Bone marrow (tissue), 2 donors: ENCODE measurements at places on chromosomes 16 and 17.

DNA sequence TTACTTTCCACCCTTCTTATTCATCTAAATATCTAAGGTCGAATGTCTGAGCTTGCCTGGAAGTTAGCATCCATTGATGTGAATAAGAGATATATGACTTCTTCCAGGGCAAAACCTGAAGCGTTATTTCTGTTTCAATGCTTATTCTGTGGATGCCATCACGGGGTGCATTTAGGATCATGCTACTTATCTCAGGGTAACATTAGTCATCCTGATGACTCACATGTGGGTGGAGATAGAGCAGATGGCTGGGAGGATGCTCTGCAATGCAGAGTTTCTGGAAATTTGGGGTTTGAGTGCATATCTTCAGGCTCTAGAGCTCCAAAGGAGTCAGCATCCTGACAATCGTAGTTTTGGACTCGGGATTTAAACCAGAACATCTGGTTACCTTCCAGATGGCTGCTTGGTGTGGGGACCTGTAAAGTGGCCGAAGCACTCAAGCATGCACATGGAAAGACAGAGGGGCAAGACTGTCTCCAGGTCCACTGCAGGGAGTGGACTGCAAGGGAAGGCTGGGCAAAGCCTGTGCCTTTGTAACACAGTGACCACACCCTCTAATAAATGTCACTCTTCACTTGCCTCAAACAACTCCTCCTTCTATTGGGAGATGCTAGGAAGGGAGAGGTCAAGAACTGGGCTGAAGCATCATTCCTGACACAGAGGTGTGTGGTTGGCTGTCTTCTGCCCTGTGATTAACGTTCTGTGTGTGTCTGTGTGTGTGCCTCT lies 175.2 kb upstream of the SALL1 start:
- no peak for DNase-seq

- DNase-seq = no peak
Observed at GRCh38 chr16:64449506-64449905, 672.4 kb downstream of the CDH11 start.

- DNase-seq = peak; percentile 25
Observed at GRCh38 chr16:47644166-47644565, 183.0 kb downstream of the PHKB start.

DNA sequence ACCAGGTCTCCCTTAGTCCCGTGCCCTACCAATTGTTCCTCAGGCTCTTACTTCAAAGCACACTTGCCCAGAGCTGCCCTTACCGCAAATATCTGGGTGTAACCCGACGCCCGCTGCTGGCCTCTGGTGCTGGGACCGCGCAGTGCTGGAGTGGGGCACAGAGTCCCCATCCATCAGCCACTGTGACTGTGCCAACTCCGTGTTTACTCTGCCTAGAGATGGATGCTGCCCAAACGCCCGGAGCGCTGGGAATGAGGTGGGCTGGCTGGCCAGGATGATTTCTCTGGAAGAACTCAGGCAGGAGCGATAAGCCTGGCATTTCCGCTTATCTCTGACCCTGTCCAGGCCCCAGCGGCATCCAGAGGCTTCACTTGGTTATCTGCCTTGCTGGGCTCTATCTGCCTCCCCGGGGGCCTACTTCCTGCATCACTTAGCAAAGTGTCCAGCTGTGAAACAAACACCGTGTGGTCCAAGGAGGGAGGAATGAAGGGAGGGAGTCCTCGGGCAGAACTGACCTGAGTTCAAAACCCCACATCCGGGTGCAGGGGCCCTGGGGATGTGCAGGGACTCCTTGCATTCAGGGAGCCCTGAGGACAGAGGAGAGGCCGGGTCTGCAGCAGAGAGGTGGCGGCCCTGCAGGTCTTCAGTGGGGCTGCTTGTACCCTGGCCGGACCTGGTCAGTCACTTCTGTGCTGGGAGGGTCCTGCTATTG lies 9.4 kb upstream of the MYLK3 start:
- DNase-seq = no peak

GRCh38 chr17:76585649-76586593 lies at the start of gene ST6GALNAC2:
ST6GALNAC2 (minus strand) TSS chr17:76585860; CDS start chr17:76585808, 52 bp downstream.
- peak; percentile 73 for DNase-seq

GRCh38 chr16:56734429-56734828 lies 4.5 kb downstream of the NUP93 start:
- no peak for DNase-seq

DNA sequence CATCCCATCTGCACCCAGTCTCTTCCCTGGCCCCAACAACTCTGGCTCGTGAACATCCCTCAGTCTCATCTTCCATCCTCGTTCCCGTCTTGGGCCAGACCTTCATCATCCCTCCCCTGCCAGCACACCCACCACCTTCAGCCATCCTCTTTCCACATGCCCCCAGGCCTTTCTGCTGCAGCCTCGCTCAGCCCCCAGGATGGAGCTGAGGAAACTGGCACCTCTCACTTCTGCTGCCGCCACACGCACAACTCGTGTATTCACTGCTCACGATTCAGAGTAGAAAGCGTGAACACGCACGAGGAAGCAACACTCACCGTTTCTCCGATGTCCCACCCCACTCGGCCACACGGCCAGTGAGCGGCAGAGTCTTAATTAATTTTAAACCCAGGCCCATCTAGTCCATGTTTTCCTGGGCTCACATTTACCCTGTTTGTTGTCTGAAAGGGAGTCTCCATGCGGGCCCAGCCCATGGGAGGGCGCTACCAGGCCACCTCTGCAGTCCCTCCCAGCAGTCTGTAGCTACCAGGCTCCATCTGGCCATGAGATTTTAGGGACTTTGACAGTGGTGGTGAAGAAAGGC lies 12.5 kb downstream of the C16orf90 start:
- DNase-seq = no peak

- DNase-seq = no peak
Observed at GRCh38 chr16:58042001-58042885, 16.7 kb downstream of the MMP15 start.

DNA sequence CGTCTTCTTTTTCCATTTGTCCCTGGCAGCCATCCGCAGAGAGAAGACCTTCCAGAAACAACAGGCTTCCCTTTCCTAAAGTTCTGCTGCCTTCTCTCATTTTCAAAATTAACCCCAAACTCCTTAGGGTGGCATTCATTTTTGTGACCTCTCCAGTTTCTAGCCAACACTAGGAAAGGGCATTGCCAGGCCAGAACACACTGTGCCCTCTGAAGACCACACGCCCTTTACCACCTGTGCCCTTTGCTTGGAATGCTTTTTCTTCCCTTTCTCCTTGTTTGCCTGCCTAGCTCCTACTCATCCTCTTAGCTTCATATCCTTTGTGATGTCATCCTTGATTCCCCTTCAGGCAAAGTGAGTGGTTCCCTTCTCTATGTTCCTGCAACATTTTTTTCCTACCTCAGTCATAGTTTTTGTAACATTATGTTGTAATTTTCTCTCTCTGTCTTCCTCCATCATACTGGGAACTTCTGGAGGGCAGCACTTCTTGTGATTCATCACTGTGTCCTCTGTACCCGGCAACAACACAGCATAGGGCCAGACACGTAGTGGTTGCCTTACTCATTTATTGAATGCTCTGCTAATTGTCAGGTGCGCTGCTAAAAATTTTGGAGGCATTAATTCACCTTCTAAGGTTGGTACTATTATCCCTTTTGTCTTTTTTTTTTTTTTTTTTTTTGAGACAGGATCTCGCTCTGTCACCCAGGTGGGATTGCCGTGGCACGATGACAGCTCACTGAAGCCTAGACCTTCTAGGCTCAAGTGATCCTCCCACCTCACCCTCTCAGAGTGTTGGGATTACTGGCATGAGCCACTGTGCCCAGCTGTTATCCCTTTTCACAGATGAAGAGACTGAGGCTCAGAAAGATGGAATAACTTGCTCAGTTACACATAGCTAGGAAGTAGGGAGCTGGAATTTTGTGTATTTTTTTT lies 1.0 kb downstream of the KAT8 start:
- no peak for DNase-seq

DNA sequence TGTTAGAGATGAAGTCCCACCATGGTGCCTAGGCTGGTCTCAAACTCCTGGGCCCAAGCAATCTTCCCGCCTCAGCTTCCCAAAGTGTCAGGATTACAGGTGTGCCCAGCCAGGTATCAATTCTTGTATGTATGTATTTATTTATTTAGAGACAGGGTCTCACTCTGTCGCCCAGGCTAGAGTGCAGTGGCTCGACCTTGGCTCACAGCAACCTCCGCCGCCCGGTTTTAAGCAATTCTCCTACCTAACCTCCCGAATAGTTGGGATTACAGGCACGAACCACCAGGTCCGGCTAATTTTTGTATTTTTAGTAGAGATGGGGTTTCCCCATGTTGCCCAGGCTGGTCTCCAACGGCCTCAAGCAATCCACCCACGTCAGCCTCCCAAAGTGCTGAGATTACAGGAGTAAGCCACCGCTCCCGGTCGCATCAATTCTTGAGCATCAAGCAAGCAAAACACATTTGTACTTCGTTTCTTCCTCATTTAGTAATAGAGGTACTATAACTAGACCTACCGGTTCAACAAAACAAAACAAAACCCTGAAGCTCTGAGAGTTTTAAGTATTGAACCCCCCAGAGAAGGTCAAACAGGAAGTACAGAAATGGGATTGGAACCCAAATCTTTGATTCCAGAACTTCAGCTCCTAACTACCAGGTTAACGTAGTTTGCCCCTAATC lies 1.0 kb upstream of the ZNF500 start:
- no peak for DNase-seq

DNA sequence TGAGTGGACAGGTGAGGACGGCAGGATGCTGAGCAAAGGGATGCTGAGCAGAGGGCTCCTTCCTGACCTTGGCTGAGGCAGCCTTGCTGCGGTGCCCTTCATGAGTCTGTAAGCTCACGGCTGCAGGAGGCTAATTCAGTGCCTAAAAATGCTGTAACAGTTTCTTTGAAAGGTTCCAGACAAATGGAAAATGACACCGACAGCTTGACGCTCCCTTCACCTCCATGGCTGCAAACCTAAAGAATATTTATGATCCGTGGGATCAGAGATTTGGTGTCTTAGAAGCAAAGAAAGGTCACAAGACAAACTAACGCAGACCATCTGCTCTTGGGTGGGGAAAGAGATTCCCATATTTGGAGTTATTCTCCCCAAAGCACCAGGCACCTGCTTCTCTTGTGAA lies 28.0 kb downstream of the TOM1L2 start:
- no peak for DNase-seq

GRCh38 chr16:15526731-15527130 lies 92.3 kb downstream of the BMERB1 start:
- no peak for DNase-seq

DNA sequence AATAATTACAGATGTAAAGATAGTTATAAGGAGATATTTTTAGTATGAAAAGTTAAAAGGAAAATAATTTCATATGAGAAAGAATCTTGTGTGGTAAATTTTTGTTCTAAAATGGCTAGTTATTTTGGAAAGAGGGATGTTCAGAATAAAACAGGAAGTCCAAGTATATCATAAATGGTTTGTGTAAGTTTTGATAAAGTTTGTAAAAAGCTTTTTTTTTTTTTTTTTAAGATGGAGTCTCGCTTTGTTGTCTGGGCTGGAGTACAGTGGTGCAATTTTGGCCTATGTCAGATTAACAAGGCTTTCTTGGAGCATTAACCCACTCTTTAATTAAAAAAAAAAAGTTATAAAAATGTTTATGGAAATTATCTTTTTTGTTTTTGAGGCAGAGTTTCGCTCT lies 8.2 kb upstream of the CDK10 start:
- no peak for DNase-seq

DNA sequence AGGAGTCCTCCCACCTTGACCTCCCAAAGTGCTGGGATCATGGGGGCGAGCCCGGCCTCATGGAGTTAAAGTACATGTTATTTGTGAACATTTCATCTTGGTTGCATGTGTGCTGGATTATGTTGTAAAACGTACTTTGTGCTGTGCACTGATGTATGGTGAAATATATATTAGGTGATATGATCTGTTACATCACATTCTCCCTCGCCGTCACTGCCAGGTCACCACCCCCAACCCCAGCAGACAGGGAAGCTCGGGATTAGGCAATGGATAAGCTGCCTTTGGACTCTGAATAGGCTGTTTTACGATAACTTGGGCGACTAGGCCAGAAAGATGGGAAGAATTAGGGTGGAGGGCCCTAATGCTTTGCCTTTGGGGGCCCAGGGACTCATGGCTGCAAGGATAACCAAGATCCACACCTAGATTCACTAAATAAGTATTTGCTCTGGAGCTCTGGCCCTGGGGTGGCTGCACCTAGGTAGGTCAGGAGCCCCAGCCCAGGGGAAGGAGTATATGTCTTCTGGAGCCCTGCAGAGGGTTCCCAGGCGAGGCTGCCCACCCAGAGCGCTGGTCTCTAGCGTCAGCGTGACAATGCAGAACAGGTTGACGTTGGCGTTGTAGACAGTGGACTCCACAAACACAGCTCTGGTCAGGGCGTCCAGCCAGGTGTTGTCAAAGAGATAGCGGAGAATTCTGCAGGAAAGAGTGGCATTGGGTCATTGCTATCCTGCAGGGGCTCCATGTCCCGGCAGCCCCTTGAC lies 27.1 kb upstream of the GCSH start:
- no peak for DNase-seq

DNA sequence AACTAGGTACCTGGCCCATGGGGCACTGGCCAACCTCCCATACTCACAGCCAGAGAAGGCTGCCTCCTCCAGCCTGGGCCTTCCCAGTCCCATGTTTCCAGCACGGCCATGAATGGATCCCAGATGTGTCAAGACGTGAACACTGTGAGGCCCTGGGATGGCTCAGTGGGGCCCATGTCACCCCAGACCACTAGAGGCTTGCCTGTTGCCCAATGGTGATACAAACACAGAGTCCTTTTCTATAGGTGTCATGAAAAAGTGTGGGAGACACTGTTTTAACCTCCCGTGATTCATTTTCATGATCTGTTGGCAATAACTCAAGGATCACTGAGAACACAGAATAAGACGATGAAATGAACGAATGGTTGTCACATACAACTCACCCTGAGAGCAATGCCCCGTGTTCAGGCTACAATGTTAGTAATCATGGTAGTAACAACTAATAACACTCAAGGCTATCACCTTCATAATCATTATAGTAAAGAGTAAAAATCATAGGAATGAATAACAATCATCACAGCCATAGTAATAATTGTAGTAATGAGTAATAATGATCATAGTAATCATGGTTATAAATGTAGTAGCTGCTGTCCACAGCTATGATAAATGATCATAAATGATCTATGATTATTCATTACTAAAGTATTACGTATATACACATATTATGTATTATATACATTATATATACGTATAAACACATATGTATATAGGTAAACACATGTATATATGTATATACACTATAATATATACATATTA lies 64.0 kb downstream of the DYNLRB2 start:
- DNase-seq = no peak

GRCh38 chr16:87392821-87393679 lies 914 bp downstream of the MAP1LC3B start:
- DNase-seq = peak; percentile 29

- no peak for DNase-seq
Observed at GRCh38 chr16:8682551-8683259, 8.3 kb downstream of the ABAT start.

GRCh38 chr16:77946823-77947222 lies 75.5 kb upstream of the CLEC3A start:
- DNase-seq = no peak
